IMR-90 (cell line): ENCODE measurements at places on chromosomes 12 and 14. TPM values are rescaled to one million over a fixed set of nuclear protein-coding genes. Genes with fewer than 3 reads are reported as not detected.

Gene FAM222A
- under 0.01 TPM in 2 replicates for total RNA-seq

Gene UNG
- total RNA-seq = 13.1 and 13.3 TPM in 2 replicates

Gene MIP
- total RNA-seq = not detected in 2 replicates

Gene TMCC3
- total RNA-seq = 0.28 and 0.36 TPM in 2 replicates
